Endodermal cell (in vitro differentiated cells): ENCODE measurements at places on chromosomes 7 and 10.

GRCh38 chr10:104447906-104448305, 94.3 kb downstream of the CFAP58 start:
- no peak for DNase-seq

DNA sequence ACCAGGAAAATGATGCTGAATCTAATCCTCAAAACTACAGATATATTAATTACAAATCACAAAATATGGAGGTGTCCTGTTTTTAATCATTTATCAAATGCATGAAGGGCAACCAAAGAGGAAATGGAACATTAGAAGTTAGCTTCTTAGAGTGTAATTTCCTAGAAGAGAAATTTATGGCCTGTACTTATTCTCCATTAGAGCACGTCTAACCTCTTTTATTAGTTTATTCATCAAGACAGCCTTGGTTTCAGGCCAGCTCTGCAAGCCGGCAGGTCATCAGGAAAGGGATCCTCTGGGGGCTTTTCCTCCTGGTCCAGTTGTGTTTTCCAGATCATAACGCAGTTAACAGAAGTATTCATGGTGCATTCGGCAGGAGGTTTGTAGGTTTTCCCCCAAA, 517.6 kb downstream of the KCNMA1 start:
- DNase-seq = peak; percentile 14

DNA sequence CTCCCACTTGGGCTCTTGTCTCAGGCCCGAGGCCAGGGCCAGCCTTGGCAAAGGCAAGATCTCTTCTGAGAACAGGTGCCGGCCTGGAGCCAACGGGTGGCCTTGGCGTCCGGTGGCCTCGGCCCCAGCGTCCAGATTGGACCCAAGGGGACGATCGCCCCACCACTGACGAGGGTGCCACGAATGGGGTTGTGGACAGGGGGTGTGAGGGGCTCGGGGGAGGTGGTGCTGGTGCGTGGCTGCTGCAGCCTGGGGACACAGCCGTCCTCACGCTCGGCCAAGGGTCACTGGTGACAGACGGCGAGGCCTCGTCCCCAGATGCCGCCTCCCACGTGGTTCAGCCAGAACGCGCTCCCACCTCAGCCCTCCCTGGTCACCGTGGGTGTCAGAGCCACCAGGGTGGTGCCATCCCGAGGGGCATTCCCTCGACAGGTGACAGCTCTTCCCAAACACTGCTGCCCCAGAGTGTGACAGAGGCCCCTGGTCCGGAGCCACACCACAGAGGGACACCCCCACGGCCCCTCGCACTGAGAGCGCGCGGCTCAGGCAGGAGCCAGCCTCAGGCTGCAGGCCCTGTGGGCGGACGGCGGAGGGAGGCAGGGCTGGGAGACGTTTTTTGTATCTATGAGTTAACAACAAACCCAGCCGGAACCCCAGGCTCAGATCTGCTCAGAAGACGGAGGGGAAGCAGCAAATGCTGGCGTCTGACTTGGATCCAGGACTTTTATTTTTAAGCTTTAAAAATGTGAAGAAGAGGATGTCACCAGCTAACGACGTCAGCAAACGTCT, 18.5 kb upstream of the CFAP46 start:
- no peak for DNase-seq

DNA sequence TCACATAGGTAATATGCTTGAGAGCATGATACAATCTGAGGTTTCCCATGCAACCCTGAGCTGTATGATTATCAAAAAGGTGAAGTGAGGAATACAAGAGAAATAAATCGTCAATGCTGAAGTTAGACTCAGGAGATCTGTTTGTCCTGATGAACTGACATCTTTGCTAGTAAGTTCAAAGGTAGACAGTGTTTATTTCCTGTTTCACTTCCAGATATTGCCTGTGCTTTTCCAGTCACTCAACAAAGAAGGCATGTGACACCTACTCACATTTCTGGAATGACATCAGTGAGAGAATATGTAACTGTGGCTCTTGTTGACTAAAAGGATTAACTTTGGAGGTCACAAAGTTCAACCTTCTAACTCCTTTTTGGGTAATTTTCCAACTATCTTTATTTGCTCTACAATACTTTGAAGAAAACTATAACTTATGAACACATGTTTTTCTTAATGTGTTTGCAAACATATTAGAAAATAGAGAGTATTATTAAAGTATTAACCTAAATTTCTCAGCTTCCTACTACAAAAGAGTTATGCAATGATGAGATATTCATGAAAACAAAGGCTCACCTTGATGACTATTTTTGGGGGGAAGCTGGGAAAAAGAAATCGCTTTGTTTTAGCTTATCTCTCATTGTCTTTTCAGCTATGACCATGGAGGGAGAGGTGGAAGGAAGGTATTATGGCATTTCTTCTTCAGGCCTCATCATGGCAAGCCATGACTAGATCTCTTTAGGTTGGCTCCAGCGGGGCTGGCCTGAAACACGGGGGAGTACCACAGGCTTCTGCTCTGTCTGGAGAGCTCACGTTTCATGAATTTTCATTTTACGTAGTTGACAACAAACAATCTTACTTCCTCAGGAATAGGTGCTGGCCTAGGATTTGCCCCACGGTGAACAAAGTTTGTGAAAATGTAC, 214.7 kb upstream of the SLC26A5 start:
- no peak for DNase-seq

DNA sequence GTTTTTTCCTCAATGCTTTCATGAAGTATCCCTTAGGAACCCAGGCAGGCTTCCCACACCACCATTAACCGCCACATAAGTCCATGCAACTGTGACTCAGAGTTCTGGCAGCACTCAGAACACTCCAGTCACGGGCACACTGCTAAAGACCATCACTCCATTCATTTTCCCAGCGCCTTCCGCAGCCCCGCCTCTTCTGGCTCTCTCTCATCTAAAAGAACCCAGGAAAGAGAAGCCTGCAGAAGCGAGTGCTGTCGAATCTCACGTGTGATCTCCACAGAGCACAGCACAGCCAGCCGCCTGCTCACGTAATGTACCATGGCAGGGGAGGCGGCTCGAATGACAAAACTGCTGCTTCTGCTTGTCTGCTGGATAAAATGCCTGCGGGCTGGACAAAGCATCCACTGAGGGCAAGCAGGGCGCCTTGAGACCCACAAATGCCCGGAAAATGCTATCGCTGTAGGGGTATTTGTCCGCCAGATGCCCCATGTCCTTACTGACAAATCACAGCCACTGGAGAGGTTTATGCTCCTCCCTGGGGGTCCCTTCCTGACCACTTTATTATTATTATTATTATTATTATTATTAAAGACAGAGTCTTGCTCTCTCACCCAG, 1.8 kb downstream of the PSMG3 start:
- no peak for DNase-seq

- DNase-seq = no peak
These were observed 198.3 kb downstream of the GRID1 start for GRCh38 chr10:86168256-86168655.

DNA sequence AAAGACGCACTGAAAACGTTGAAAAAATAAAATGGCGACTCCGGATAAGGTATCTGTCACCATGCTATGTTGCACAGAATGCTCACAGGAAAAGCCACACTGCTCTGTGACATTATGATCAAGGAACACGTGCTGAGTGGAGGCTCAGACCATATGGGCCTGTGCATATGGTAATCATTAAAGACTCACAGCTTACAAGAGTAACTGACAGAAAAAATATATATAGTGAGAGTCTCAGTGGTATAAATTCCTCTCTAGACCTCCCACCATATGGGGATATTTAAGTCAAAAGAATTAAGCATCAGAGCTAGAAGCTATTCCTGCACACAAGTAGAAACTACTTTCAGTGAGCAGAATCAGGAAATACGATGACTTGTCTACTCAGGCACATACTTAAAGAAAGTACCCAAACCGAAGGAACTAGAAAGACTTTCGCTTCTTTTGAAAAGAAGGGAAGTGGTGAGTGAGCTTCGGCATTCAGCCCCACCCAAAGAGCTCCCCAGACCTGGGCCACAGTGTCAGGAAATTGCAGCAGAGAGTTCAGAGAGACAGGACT, 65.1 kb upstream of the MPP7 start:
- no peak for DNase-seq

- no peak for DNase-seq
These were observed 3.4 kb downstream of the GNAT3 start for GRCh38 chr7:80508440-80508839.

DNA sequence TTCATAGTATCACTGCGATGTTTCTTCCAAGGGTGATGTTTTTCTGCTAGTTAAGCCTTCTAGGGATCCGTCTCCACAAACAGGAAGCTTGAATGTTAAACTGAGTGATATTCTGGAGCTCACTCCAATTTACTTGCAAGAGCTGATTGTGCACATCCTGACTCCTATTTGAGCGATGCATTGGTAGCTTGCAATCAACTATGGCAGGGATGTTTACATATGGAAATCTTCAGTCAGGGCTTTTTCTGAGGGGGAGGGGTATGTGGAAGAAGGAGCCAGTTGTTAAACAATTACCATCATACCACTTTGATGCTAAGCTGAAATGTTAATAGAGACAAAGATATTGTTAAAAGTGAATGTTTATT, 43.2 kb upstream of the NXPH1 start:
- no peak for DNase-seq
